ENCODE measurements at places on chromosomes 12 and 14.

- H3K27me3 ChIP-seq, result peaks cover 56% of the 10 kb centered on the region
- H3K4me1 ChIP-seq, result peaks cover 37% of the 10 kb centered on the region
- H3K27ac ChIP-seq, result no peak overlapping the region
- DNase-seq, result peak; percentile 82
- H3K36me3 ChIP-seq, result no peaks in the 10 kb centered on the region
- peak overlapping the region; percentile 36 for H3K4me3 ChIP-seq
Measured at GRCh38 chr12:49347311-49348193, 864 bp downstream of the DNAJC22 start.

- no peak overlapping the region for H3K27ac ChIP-seq
- H3K27me3 ChIP-seq, result peaks cover 6% of the 10 kb centered on the region
- DNase-seq, result no peak
- H3K36me3 ChIP-seq, result no peaks in the 10 kb centered on the region
- no peak overlapping the region for H3K4me3 ChIP-seq
- H3K4me1 ChIP-seq, result peaks cover 2% of the 10 kb centered on the region
Measured at GRCh38 chr12:119940897-119941296, 48.1 kb upstream of the BICDL1 start.

DNA sequence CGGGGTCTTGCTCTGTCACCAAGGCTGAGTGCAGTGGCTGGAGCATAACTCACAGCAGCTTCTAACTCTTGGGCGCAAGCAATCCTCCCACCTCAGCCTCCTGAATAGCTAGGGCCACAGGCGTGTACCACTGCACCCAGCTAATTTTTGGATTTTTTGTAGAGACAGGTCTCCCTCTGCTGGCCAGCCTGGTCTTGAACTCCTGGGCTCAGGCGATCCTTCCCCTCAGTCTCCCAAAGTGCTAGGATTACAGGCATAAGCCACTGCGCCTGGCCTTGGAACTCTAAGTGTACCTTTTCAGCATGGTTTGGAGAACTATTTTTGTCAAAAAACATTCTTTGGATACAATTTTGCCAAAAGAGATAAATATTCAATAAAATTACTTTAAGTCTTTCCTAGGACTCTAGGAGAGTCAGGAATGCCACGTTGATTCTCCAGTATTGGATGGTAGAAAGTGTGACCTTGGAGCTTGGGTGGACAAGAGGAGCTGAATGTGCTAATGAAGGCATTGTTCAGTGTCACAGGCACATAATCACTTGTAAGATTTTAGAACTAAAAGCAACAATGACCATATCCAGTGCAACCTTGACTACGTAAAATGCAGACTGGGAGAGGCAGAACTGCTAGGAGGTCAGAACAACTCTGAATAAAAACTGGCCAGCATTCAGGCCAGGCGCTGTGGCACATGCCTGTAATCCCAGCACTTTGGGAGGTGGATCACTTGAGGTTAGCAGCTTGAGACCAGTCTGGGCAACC lies 2.8 kb downstream of the SRSF9 start:
- peaks cover 31% of the 10 kb centered on the region for H3K4me1 ChIP-seq
- H3K27me3 ChIP-seq, result no peaks in the 10 kb centered on the region
- H3K4me3 ChIP-seq, result no peak overlapping the region
- peaks cover 38% of the 10 kb centered on the region for H3K36me3 ChIP-seq
- DNase-seq, result peak; percentile 66
- H3K27ac ChIP-seq, result no peak overlapping the region

GRCh38 chr14:91307046-91307445 lies 62.5 kb upstream of the GPR68 start:
- H3K27me3 ChIP-seq, result no peaks in the 10 kb centered on the region
- H3K4me1 ChIP-seq, result peaks cover 37% of the 10 kb centered on the region
- H3K4me3 ChIP-seq, result no peak overlapping the region
- DNase-seq, result no peak
